ENCODE measurements at places on chromosomes 6 and 20. TPM values are rescaled to one million over a fixed set of nuclear protein-coding genes. Genes with fewer than 3 reads are reported as not detected.

DNA sequence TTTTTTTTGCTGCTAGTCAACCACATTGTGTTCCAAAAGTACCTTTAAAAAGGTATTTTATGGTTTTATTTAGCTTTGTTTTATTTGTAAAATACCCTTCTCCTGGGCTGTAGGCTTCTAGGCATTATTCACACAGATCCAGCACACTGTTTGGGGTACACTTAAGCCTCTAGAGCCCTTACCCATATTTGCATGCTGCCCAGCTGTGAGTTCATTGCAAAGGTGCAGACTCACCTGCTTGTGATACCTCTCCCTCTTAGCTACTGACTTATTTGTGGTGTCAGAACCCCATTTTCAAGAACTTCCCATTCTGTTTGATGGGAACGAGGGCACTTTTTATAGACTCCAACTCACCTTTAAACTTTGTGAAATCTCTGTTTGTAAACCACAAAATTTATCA, 69.8 kb downstream of the RIN2 start:
- no peak for DNase-seq

DNA sequence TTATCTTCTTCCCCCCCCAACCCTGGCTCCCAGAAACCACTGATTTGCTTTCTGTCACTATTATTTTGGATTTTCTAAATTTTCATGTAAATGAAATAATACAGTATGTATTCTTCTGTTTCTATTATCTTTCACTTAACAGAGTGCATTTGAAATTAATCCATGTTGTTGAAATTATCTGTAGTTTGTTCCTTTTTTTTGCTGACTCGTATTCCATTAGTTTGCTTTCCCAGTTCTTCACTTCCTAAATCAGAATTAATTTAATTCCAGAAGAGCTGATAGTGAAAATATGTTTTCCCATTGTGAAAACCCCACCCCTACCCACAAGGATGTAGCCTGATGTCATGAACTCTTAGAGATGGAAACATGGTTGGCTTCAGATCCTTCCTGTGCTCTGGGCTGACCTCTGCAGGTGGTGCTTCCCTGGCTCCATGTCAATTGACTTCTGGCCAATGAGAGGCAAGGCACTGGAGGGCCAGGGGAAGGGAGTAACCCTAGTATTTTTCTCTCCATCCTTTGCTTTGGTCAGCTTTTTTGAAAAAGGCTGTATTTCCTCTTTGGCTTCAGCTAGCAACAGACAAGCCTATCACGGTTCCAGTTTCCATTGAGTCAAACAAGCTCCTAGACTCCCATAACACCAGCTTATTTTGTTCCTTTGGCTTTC, 244.4 kb upstream of the HSF2 start:
- DNase-seq: no peak

DNA sequence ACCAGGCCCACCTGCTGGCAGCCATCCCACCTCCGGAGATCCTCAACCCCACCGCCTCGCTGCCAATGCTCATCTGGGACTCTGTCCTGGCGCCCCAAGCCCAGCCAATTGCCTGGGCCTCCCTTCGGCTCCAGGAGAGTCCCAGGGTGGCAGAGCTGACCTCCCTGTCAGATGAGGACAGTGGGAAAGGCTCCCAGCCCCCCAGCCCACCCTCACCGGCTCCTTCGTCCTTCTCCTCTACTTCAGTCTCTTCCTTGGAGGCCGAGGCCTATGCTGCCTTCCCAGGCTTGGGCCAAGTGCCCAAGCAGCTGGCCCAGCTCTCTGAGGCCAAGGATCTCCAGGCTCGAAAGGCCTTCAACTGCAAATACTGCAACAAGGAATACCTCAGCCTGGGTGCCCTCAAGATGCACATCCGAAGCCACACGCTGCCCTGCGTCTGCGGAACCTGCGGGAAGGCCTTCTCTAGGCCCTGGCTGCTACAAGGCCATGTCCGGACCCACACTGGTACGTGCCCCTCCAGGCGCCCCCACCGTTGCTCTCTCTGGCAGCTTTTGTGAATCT, 1.1 kb downstream of the SNAI1 start:
- peak; percentile 32 for DNase-seq

GRCh38 chr20:5001174-5002076, at the start of gene SLC23A2:
Gene SLC23A2 (minus strand): TSS chr20:5001510. CDS start chr20:4932562, 68,948 bp downstream.
- DNase-seq: peak; percentile 56

- DNase-seq: no peak
Observed at GRCh38 chr6:13688692-13689196, 22.9 kb downstream of the RANBP9 start.

DNA sequence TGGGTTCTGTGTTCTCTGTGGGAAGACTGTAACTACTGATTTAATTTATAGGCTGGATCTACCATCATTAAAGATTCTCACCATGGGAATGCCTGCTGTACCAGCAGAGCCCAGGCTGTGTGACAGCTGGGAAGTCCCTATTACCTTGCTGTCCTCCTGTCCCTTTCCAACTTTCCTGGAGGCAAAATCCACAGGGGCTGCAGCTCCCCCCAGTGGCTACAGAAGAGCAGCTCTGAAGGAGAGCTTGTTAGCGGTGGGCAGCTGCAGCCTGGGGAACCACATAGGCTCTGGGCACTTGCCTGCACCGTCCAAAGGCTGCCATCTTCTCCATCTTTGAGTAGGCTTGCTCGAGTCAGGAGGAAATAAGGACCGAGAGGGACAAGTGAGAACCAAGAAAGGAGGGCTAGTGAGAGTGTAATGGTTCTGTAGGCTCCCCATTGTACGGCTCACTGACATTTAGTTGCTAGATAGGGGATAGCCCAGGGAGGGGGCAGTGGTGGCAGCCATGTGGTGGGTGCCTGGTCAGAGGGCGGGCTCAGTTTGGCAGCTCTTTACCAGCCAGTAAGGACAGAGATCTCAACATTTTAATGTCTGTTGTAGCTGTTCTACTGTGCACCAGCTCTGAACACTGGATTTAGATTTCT, 155.1 kb upstream of the MLIP start:
- DNase-seq: peak; percentile 66

DNA sequence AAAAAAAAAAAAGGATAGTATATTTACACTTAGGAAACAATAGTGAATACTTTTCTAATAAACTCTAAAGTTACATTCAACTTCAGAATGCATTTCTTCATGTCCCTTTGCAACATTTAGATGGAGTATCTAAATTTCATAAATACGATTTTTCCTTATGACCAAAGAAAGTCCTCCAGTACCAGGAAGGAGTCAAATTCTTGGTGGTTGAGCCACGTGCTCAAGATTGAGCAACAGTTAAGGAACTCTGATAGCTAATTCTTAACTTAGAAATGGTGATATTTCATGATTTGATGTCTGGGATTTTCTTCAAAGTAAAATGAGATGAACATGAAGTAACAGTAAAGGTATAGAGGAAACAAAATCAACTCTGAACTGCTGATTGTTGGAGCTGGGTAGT, 92.7 kb downstream of the SASH1 start:
- no peak for DNase-seq

- DNase-seq: no peak
Observed at GRCh38 chr20:9884061-9884460, 45.2 kb upstream of the PAK5 start.

GRCh38 chr6:16533721-16534136, 227.5 kb downstream of the ATXN1 start:
- DNase-seq: no peak

GRCh38 chr6:114144887-114145851, 174.2 kb upstream of the HDAC2 start:
- DNase-seq: peak; percentile 82

NHSL1 gene
- total RNA-seq: 5.3 TPM

HRH3 gene
- total RNA-seq: 0.15 TPM

OGFRL1 gene
- 18.6 TPM for total RNA-seq

RBPJL gene
- not detected for total RNA-seq

SGK2 gene
- 0.23 TPM for total RNA-seq

Data from SJCRH30 (cell line).